ENCODE measurements at places on chromosomes 7 and 10. TPM values are rescaled to one million over a fixed set of nuclear protein-coding genes. Genes with fewer than 3 reads are reported as not detected.

DNA sequence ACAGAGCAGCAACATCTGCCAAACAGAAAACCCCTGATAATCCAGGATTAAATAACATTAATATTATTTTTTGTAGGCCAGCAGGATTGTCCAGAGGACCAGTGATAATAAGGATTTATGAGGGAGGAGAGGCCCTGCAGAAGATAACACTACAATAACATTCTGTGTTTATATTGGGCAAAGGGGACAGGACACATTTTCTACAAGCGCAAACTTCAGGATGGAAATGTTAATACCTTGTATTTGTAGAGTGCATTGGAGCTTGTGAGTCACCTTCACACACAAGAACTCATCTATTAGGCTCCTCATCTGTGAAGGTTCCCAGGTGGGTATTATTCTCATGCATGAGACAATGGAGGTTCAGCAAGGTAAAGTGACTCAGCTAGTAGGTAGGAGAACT lies 51.0 kb downstream of the BAMBI start:
- no peak for DNase-seq

GRCh38 chr7:149125189-149125862 lies 798 bp downstream of the ZNF425 start:
- DNase-seq: no peak

DNA sequence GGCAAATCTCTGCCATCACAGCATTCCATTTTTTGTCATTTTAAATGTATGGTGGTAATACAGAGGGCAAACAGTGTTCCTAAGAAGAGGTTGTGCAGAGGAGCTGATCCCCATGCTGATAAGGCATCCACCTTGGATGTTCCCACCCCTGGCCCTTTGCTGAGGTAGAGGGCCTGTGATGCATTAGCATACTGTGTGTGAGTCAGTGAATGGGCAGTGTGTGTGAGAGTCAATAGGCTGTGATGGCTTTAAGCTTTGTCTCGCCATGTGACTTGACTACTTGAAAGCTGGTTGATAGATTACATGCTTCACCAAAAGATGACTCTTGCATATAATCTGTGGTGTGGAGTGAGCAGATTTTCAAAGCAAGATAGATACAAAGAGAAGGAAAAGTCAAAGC lies 81.3 kb downstream of the INSYN2A start:
- no peak for DNase-seq

Gene LIPN
- total RNA-seq: not detected

Gene GJC3
- not detected for total RNA-seq

Gene HOXA11
- total RNA-seq: 3.1 TPM

Gene HEPACAM2
- 96.1 TPM for total RNA-seq

Gene FBXL13
- total RNA-seq: 0.15 TPM

Measured in left colon (tissue), 2 donors.